ENCODE measurements at places on chromosomes 1 and 21.

DNA sequence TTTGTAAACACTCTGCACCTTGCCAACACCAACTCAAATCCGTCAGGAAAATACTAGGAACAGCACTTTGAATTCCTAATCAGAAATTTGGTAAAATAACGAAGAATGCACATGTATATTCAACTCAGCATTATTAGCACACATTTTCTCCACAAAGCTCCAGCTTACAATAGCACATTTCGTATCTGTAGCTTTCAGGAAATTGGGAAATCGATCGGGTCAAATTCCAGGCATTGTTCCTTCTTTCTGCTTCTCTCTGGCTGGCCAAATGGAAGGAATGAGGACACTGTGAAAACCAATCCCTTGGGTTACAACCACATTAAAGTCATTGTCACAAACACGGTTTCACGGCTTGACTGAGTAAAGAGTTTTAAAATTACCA is 58.6 kb downstream of the NPHP4 start:
- no peaks in the 10 kb centered on the region for H3K4me1 ChIP-seq
- peaks cover 21% of the 10 kb centered on the region for H3K36me3 ChIP-seq
- H3K4me3 ChIP-seq = no peak overlapping the region
- DNase-seq = no peak
- H3K27ac ChIP-seq = no peak overlapping the region

DNA sequence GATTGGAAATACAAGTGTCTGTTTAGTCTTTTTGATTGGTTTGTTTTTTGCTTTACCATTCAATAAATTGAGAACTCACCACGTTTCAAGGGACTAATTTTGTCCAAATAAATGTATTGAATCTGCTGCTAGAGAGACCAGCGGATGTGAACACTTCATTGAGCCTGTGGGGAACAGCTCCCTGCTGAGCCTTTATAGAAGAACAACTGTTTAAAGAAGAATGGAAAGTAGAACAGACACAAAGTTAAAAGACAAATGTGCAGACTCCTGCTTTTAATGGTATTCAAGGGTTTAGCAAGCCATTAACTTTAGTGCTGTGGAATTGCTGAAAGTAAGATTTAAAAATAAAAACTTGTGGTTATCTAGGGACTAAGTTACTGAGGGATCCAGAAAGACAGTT is 817.7 kb upstream of the B3GALT2 start:
- DNase-seq = no peak
- no peaks in the 10 kb centered on the region for H3K27me3 ChIP-seq
- peaks cover 2% of the 10 kb centered on the region for H3K36me3 ChIP-seq
- no peak overlapping the region for H3K27ac ChIP-seq
- H3K4me3 ChIP-seq = no peak overlapping the region

GRCh38 chr1:231606712-231607111 is 19.9 kb upstream of the DISC1 start:
- no peaks in the 10 kb centered on the region for H3K36me3 ChIP-seq
- H3K27me3 ChIP-seq = no peaks in the 10 kb centered on the region

- no peak overlapping the region for H3K27ac ChIP-seq
- H3K4me1 ChIP-seq = peaks cover 59% of the 10 kb centered on the region
- H3K4me3 ChIP-seq = no peak overlapping the region
These were observed 52.2 kb downstream of the SSBP3 start for GRCh38 chr1:54353959-54354358.

Data from activated naive CD8-positive, alpha-beta T cell treated with anti-CD3 and anti-CD28 coated beads, Interleukin-2, amount 50 U/mL, for 24 hours (primary cell).